ENCODE measurements at places on chromosomes 3 and 15.

- no peak for DNase-seq
These were observed 4.5 kb downstream of the SOX14 start for GRCh38 chr3:137768361-137769321.

DNA sequence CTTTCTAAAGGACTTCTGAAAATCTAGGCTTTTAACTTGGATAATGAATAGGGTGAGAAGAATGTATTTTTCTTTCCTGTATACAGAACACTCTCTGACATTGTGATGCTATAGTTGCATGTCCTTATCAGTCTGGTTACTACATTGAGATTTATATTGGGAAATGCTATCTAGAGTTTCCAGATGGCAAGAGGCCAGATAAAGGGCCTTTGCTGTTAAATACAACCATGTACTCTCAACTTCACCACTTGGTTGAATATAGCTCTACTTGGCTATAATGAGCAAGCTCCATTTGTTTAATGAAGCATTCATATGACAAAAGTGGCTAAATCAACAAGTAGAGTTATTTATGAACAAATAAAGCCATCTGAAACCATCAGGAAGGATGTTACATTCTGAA lies 91.0 kb downstream of the IGSF11 start:
- DNase-seq: no peak

DNA sequence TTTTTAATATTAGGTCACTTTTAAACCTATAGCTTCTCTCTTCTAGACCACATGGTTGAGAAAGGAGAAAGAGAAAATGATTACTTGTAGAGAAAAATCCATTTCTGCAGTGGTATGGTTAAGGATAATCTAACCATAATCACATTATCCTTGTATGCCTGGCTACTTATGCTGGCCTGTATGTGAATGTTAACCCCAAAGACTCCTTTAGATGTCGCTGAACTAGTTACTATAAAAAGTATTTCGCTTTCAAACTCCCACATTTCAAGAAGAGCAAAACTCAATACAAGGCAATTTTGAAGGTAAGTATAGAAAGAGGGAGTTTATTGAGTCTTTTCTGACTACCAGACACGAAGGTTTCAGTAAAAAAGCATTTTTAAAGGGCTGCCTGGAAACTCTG lies 2.2 kb downstream of the KCTD6 start:
- no peak for DNase-seq

DNA sequence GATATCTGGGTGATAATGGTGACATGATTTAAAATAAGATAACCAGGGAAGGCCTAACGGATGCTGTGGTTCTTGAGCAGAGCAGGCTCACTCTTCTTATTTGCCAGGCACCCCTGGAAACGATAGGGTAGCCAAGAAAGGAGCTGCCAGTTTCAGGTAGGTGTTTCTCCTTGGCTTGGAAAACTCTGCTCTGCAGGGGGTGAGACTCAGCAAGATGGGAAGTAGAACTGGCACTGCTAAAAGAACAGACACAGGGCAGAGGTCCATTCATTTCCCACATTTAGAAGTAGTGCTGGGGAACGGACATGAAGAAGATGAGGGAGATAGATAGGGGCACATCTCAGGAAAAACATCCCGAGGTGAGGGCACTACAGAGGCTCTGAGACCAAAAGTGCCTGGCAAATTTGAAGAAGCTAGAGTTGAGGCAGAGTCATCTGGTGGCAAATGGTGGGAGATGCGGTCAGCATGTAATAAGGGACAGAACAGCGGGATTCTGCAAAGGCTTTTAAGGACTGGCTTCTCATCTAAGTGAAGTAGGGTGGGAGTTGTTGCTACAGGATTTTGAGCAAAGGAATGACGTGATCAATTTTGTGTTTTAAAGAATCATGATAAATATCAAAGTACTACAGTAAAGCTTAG lies 323.4 kb upstream of the PLSCR5 start:
- DNase-seq: no peak

- no peak for DNase-seq
These were observed 53.3 kb upstream of the CHMP2B start for GRCh38 chr3:87173776-87174175.

All from HEK293T (cell line).